Stimulated activated CD4-positive, alpha-beta T cell treated with anti-CD3 and anti-CD28 coated beads, TNF-alpha, amount 100 ng/mL, for 4 hours (primary cell): ENCODE measurements at places on chromosomes 6 and 20.

- no peak for DNase-seq
Observed at GRCh38 chr6:85641522-85641896, 1.2 kb downstream of the SYNCRIP start.

GRCh38 chr20:13349235-13349604, 128.1 kb downstream of the ISM1 start:
- DNase-seq = no peak

GRCh38 chr6:29626948-29627754, 5.8 kb downstream of the GABBR1 start:
- no peak for DNase-seq

DNA sequence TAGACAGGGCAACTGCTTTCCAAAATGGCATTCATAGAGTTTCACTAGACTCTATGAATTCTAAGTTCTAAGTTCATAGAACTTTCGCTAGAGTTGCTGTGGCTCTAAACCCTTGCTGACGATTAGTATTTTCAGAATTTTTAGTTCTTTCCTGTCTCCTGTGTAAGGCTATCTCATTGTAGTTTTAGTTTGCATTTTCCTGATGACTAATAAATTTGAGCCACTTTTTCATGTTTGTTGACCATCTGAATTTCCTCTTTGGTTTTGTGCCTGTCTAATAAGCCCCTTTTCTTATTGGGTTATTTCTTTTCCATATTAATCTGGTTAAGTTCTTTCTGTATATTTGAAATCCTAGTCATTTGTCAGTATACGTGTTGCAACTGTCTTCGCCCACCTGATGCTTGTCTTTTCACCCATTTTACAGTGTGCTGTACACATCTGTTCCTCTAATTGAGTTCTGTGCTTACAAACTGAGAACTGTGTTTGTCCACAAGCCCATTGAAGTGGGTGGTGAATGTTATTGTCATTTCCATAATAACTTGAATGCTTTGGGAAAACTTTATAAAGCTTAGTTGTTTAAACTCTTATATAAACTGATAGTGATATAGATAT, 177.7 kb upstream of the CDYL start:
- no peak for DNase-seq

GRCh38 chr6:12818324-12818723, 101.8 kb downstream of the PHACTR1 start:
- no peak for DNase-seq

DNA sequence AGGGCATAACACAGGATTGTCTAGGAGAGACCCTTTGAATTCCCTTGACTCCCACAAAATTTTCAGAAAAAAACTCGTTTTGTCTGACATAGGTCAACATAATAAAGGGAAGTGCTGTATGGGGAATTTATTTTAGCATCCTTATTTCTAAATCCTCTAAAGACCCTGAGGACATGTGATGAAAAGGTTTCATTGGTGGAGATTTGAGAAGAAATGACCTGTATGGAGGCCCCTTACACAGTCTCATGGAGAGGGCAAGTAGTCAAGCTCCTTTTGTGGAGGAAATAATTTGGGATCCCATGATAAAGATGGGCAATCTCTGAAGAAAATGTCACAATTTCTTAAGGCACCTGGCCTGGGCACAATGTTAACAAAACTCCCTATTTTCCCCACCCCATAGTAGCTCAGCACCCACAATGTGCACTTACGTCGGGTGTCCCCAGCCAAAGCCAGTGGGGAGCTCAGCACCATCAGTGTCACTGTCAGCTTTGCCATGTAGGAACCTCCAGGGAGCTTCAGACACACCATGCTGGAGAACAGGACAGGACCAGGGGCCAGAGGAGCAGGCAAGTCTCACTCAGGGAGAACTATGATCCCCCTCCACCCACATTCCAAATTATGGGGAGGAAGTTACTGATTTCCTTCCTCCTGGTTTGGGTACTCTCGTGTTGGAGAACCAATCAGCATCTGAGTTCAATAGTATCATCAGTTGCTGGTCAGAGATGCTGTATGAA, at the start of gene HLA-DRB5:
Gene HLA-DRB5, minus strand, starts transcription at position 591 of the 734 bp plus-strand sequence. Its CDS starts 63 bp downstream, at position 528.
- no peak for DNase-seq

GRCh38 chr20:17875106-17875980, 93.3 kb downstream of the SNX5 start:
- no peak for DNase-seq

DNA sequence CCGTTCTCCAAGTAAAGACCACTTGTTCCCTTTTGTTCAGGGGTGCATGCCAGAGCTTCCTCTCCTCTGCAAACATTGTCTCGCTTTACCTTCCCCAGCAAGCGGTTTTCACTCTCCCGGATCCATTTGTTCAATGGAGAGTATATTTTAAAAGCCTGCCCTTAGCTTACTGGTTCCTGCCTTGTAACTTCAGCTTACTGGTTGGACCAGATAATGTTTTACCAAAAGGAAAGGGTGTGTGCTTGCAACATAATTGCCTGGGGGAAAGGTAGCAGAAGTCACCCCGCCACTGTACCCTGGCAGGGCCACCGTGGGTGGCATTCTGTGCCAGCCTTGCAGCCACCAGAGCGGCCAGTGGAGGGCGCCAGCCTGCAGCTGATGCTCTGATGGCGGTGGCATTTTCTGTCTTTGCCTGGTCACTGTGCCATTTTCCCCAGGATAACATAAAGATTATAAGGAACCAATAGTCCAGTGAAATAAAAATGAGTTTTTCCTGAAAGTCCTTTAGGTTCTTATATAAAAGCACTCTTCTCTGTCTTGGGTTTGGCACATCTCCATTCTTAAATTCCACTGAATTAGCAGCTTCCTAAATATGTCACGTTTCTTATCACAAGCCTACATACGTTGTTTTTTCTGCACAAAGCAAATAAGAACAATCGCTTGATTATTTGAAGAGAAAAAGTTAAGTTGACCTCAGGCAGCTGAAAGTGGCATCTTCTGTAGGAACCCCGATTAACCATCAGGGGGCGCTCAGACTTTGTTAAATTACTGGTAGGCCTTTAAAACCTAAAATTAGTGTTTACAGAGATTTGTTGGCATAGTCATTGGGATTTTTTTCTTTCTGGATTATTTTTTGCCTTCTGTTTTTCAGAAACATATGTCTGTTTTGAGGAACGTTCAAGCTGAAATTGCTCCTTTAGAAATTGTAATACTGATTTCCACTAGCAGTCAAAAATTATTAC, 67.4 kb upstream of the XRN2 start:
- DNase-seq = peak; percentile 27

DNA sequence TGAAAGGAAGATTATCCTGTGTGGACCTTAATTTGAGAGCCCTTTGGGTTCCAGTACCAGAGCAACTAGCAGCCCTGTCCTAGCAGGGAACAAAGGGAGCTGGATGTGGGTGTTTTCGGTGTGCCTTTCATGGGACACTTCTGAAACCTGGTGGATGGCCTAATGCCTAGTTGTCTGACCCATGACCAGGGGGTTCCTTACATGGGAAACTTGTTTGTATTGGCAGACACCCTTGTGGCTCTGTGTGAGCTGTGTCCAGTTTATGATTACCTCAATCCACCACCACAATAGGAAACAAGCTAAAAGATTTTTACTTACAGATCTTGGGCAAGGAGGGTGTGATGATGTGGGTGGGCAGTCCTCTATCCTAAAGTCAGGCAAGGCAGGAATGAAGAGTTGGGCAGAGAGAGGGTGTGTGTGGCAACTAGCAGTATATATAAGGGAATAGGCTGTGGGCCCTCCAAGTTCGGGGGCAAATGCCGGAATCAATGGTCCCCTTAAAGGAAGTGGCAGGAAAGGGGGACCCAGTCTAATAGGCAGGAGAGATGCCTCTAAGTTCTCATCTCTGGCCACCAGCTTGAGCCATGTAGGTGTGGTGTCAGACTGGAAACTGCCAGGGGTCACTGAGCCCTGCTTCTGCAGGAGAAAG, 264.6 kb downstream of the QKI start:
- DNase-seq = no peak

- peak; percentile 36 for DNase-seq
Observed at GRCh38 chr6:30411515-30412207, 66.7 kb downstream of the RPP21 start.

GRCh38 chr6:105786449-105786848, 299.7 kb upstream of the PRDM1 start:
- DNase-seq = no peak

DNA sequence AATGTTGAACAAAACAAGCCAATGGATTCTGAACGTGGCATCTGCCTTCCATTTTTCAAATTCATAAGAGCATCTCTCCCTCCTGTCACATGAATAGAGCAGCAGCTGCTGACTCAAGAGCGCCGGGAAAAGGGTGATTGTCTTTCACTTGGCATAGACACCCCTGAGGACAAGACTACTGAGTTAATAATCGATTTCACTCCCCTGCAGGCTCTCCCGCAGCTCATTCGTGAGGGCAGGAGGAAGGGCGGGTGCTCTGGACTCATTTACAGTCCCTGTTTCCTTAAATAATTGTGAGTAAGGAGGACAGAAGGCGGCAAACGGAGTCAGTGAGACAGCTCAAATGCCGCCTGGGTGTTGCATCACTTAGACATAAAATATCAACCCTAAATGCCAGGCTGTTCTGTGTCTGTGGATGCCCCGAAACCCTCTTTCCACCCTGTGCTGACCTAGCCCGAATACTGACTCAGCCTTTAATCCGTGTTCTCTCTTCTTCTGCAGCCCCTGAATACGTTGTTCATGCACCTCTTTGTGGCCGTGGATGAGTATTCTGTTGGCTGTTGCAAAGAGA, 21.6 kb downstream of the CFAP61 start:
- no peak for DNase-seq

DNA sequence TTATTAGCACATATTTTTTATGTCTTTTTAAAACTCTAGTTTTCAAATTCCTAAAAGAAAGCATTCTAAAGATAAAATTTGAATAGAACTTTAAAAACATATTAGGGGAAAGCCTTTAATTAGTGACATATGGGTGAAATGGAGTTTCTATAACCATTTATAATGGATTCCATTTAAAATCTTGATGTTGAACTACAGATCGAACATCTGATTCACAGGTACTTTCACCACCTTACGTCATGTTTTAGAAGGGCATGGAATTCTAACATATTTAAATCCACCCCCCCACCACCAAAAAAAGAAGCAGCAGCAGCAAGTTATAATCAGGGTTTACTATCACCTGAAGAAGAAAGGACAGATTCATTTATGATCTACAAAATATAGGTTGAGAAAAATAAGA, 298.4 kb downstream of the SMOC2 start:
- DNase-seq = no peak

GRCh38 chr6:112087916-112088315, 525 bp downstream of the FAM229B start:
- no peak for DNase-seq

DNA sequence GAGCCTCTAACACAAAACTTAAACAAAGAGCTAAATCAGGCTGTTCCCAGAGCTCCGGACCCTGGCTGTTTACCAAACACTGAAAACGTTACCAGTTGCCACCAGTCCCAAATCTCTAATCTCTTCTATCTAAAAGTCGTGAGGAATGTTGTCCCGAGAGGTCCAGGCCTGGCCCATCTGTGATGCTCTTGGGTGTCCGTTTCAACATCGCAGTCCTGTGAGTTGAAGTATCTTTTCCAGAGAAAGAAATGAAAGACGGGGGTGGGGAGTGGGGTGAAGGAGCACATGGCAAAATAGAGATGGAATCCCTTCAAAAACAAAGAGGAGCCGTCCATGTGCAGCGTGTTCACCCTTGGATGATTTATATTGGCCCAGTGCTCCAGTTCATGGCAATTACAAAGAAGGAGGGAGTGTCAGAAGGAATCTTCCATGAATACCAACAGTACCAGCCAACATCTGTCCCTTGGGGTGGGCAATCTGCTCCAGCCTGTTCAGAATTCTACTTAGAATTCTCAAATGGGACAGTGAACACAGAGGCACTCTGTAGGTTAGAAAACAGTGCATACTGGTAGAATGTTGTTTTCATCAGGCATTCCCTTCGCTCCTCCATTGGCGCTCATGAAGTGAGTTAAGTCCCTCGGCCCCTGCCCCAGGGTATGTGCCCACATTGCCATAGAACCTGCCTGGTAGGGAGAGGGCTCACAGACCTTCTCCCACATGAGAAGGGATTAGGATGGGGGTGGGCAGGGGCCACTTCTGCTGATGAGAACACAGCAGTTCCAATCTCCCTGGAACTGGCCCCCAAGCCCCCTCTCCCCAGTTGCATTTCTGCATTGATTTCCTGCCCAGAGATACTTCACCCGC, 112.1 kb downstream of the LY86 start:
- no peak for DNase-seq

DNA sequence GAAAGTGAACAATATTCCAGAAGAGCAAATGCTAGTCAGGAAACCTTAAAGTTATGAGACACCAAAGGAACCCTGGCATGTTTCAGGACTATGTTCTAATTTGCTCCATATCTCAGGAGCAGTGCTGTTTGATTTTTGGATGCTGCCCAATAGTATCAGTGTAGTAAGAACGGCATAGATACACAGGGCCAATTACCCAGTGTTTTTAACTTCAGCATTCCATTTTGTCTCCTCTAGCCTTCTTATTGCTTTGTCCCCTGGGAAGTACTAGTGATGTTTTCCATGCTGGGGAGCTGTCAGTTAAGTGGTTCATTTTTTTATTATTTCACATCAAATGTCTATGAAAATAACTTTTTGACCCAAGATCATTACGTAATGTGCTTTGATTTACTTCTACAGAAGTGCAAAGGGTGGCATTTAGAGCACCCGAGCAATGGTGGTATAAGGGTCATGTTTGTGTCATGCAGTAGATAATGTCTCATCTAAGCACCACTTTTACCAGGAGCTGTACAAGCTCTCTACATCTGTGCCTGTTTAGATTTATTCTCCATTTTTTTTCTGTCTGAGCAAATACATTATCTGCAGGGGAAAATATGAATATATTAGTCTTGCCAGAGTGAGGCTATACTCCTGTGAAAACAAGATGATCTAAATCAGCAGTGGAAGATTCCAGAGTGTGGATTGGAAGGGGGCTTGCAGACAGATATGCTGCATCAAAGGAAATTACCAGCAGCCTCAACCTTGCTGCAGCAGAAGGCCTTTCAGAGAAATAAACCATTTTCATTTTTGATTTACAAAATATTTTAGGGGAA, 198.8 kb upstream of the OPRM1 start:
- no peak for DNase-seq

GRCh38 chr6:110781522-110782214, 33.6 kb downstream of the CDK19 start:
- no peak for DNase-seq

GRCh38 chr6:140594806-140595128, 1220.3 kb upstream of the CITED2 start:
- no peak for DNase-seq

DNA sequence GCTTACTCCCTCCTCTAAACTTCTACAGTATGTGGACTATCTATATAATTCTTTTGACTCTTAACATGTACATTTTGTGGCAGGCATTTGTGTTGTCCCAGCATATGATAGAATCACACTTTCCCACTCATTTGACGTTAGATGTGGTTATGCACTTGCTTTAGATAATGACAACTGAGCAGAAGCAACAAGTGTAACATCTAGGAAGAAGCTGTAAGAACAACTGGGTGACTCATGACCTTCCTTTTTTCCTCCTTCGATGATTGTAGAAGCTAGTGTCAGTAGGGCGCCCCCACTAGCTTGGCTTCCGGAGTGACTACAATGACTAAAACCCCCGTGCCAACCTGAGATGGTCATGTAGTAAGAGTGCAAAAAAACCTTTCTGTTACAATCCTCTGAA, 74.6 kb upstream of the CEP85L start:
- DNase-seq = peak; percentile 29

- no peak for DNase-seq
Observed at GRCh38 chr6:44828780-44829179, 441.3 kb downstream of the CDC5L start.

GRCh38 chr6:163419413-163420288, 5.1 kb downstream of the QKI start:
- no peak for DNase-seq
